ENCODE measurements at places on chromosomes 2 and 18.

- DNase-seq, result no peak
These were observed 447.2 kb upstream of the SPHKAP start for GRCh38 chr2:228628682-228629081.

- no peak for DNase-seq
These were observed 444.2 kb downstream of the LRATD1 start for GRCh38 chr2:15076668-15077067.

GRCh38 chr2:15606481-15607441, 15.1 kb downstream of the DDX1 start:
- no peak for DNase-seq

DNA sequence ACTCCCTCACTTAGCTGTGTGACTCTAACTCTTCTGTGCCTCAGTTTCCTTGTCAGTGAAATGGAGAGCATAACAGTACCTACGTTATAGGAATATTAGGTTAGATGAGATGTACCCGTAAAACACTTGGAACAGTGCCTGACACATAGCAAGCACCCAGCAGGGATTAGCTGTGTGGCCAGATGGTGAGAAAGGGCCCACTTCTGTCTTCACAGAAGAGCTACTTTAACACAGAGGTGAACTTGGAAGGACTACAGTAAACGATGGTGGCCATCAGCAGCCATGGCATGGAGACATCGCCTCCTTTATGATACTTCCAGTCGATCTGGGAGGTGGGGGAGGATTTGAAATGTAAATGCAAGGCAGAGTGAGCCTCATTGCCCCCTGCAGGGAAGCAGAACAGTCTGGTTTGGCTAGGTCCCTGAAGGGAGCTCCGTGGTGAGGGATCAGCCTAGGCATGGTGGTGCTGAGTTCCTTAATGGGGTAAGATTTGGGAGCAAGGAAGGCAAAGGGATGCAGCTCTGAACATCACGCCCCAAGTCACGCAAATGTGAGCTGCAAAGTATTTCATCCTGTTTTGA, 101.7 kb upstream of the ALPP start:
- no peak for DNase-seq

DNA sequence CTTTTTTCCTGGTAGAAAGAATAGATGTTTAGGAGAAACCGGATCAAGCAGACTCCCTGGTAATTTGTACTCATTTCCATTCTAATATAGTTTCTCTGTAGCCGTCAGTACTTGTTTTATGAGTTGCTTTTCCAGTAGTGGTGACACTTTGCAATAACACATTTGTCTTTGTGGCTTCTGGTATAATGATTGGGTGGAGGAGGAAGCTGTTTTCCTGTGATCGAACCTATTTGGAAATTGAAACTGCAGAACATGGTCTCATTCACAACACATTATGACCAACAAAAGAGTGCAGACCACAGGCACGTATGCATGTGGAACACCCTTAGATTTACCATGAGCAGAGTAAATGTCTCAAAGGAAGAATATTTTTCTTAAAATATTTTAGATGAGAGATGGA, 7.6 kb upstream of the SERPINB12 start:
- no peak for DNase-seq

DNA sequence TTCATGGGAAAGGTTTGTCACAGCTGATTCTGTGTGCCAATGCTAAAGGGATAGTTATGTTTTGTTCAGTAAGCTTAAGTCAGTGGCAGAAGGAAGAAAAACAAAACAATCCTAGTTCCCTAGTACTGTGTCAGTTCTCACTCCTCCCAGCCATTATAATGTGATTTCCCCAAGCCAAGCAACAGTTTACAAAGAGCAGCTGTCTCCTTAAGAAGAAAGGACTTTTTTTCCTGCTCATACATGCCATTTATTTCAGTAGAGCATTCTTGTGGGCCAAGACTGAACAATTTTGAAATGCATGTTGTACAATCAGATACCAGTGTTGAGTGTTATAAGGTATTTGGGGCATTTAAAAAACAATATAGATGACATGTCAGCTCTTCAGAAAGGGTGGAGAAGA, 52.1 kb downstream of the NEMP2 start:
- no peak for DNase-seq

- no peak for DNase-seq
These were observed 22.1 kb downstream of the MFF start for GRCh38 chr2:227347117-227347516.

GRCh38 chr18:45168866-45169600, 446.2 kb upstream of the SLC14A2 start:
- DNase-seq, result no peak

DNA sequence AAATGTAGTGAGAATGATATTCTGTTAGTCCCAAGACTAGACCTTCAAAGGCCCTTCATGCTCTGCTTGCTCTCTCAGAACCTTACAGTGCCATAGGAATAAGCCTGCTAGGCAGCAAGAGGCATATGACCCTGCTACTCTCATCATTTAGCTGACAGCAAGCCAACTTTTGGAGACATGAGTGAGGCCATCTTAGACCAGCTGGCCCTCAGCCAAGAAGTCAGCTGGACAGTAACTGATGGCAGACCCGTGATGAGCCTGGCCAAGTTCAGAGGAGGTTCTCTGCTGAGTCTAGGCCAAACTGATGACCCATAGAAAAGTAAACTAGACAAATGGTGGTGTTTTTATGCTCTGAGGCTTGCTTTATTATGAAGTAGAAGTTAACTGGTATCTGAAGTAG, 82.6 kb downstream of the C18orf54 start:
- DNase-seq, result no peak

Data from stimulated activated naive CD8-positive, alpha-beta T cell treated with anti-CD3 and anti-CD28 coated beads, Interleukin-15, Interleukin-2, amounts not matched to agents 100 U/mL and 50 U/mL, for 24 hours (primary cell).